ENCODE measurements at places on chromosomes 6 and 20.
A peak's percentile ranks its signal among the peaks of the same experiment; 100 is the strongest.

- DNase-seq: no peak
Measured at GRCh38 chr6:72984981-72985665, 240.2 kb downstream of the KHDC1L start.

DNA sequence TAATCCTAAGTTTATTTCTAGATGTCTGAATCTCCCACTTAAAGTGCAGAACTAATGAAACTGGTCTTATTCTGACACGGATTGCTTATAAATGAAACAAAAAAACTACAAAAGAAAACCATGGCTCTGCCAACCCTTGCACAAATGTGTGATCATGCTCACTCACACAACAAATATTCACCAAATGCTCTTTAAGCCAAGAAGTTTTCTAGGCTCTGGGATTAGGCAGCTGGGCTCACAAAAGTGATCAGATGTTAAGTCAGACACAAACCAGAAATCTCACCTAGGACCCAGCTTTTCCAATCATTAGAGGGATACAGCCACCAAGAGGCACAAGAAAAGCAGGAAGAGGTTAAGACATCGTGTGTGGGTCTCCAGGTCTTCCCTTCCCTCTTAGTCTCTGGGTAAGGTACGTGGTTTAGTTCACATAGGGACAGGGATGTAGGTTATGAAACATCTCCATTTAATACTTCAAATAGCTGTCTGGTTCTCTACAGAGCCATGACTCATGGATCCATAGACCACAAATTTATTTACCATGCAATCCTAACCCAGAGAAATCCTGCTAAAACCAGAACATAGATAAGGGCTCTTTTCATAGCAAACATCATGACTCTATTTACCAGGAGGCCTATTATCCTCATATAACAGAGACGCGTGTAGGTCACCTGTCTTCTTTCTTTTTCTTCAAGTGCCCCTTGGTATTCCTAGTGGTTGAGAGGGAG, 165.2 kb downstream of the WDR27 start:
- no peak for DNase-seq

- peak; percentile 31 for DNase-seq
Measured at GRCh38 chr6:148367411-148368024, 24.9 kb downstream of the SASH1 start.

- DNase-seq: no peak
Measured at GRCh38 chr6:18432180-18432579, 45.0 kb downstream of the RNF144B start.

GRCh38 chr20:16865406-16865805, 117.2 kb downstream of the OTOR start:
- DNase-seq: no peak

- DNase-seq: no peak
Measured at GRCh38 chr6:130362128-130362527, 3.7 kb upstream of the TMEM200A start.

DNA sequence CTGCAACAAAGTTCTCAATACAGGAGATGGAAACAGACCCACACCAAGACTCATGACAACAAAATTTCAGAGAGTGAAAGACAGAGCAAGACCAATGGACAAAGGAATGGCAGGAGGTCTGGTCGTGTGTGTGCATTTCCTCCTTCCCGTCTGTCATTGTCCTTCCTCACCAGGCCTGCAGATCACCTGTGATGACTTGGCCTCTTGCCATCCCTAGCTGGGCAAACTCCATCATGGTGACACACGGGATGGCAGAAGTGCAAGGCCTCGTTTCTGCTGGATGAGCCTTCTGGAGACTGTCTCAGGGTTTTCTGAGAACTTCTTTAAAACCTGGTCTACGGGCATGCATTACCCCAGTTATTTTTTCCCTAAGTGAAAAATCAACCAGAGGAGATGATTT, 49.2 kb downstream of the RPP21 start:
- no peak for DNase-seq

DNA sequence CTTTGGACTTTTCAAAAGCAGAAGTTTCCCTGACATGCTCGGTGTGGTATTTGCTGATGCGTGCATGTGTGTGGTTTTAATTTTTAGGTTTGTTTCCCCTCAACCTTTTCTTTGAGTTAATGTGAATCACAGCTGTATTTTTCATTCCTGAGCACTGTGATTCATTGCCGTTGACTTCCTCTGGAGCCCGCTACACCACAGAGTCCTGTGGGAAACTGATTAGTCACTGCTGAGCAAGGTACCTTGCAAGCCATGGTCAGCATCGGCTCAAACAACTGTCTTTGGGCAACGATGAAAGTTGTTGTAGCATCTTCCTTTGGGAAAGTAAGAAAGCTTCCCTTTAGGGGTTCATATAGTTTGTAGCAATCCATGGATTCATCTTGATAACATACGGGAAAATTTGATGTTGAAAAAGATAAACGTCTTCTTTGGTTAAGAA, 57.5 kb downstream of the RIN2 start:
- DNase-seq: no peak

- no peak for DNase-seq
Measured at GRCh38 chr6:160082627-160083026, 39.0 kb upstream of the SLC22A1 start.

DNA sequence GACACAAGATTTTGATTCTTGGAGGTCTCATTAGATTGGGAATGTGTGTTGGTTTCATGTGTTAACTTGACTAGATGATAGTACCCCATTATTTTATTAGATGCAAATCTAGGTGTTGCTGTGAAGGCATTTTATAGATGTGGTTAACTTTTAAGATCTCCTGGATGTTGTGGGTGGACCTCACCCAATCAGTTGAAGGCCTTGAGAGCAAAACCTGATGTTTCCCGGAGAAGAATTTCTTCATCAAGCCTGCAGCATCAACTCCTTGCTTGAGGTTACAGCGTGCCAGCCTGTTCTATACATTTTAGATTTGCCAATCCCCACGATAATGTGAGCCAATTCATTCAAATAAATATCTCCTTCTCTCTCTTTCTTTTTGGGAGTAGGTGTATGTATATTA, 66.8 kb upstream of the EXOC2 start:
- no peak for DNase-seq

- no peak for DNase-seq
Measured at GRCh38 chr6:85428486-85428885, 21.4 kb upstream of the NT5E start.

DNA sequence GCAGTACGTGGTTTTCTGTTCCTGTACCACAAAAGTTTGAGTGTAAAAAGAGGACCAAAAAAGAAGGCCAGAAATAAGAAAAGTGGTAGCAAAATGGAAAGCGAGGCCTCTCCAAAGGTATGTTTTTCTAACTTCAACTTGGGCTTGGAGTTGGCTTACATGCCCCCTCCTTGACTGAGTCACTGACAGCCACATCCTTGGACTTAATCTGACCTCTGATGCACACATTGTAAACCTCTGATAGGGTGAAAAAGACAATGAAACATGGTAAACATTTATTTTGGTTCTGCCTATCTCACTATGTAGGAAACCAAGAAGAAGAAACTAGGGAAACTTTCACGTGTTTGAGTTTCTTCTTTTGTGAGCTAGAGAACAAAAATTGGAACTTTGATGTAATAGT, 503.2 kb upstream of the ID4 start:
- no peak for DNase-seq

DNA sequence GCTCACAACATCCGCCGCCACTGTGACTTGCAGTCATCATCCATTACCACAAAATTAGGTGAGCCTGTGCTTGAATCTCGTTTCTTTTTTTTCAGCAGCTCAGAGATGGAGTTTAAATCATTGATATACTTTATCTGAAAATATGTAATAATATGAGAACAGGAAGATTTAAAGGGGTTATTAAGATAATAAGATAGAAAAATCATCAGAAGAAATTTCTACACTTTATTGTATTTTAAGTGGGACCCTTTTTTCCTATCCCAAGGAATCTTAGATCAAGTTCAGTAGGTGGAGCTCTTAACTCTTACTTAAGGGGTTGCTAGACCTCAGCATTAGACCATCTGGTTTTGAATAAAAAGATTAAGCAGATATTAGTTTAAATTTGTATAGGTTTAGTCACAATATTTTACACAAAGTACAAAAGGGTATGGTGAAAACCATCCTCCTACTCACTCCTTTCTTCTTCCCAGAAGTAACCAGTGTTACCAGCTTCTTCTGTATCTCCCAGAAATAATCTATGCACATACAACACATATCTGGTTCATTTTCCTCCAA, 9.4 kb upstream of the NCOA7 start:
- peak; percentile 68 for DNase-seq

DNA sequence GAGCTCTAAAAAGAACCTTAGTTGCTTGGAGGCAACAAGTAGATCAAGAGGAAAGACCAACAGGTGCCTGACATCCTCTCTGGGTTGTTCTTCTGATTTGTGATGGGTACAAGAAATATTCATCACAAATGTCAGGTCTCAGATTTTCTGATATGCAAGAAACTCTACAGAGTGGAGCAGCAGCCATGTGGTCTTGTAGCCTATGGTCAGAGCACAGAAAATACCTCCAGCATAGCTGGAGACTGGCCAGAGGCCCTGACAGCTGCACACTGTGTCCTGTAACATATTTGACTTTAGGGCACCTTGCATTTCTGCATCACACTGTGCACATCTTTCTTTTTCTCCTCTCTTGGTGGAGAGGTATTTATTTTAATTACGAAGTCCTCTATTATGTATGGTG, 116.3 kb downstream of the GMPR start:
- no peak for DNase-seq

DNA sequence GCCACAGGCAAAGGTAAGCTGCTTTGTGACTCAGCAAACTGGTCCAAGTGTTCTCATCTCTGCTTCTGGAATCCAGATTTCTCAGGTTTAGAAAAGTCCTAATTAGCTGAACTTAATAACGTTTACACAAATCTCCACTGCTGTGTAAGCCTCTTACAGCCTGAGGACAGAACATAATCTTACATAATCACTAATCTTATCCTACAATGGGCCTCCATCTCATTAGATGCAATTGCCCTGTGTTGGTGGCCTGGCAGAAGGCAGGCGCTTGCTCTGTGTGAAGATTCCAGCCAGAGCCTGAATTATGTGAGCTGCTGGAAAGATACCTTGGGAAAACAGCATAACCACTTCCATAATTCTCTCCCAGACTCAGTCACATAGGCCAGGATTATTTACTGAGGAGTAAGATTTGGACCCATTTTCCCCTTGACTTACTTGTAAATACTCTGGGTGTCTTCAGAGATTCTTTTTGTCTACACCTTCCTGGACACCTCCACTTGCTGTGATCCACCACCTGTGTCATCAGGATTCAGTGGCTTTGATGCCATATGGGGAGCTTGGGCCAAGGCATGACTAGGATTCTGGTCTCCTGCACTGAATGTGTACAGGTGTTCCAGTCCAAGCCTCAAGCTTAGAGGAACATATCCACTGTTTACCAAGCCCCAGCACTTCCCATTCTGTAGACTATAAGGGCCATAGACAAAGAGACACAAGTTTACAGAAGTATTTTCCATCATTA, 104.4 kb downstream of the C6orf118 start:
- no peak for DNase-seq

DNA sequence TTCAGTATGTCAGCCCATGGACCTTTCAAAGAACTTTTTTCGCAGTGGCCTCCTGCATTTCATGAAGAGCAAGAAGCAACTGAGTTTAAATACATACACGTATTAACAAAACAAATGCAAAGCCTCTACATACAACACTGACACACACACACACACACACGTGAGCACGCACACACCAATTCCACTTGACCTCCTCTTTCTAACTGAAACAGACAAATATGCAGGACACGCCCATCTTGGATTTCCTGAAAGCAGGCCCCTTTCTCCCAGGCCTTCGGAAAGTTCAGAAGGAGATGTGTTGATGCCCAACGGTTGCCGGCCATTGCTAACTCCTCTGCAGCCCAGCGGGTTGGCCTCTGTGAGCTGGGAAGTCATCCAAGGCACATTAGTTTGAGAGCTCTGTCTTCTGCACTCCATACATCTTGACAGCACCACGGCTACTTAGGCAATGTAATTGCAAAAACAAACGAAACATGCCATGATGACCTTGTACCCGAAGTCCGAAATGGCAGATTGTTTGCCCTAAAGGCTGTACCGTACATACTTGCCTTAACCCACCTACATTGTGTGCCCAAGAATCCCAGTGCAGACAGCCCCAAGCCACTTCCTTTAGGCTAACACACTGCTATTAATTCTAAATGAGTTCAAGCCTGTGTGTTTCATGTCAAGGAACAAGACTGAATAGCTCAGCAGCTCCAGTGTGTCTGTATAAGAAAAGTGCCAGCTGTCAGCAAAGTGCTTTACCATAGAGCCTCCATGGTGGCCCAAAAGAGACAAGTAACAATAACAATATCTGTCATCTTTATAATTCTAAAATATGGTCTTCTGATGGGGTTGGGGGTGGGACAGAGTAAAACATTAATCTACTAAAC, 138.8 kb upstream of the RNF217 start:
- no peak for DNase-seq

GRCh38 chr6:53412021-53412715, 63.4 kb upstream of the ELOVL5 start:
- DNase-seq: no peak

DNA sequence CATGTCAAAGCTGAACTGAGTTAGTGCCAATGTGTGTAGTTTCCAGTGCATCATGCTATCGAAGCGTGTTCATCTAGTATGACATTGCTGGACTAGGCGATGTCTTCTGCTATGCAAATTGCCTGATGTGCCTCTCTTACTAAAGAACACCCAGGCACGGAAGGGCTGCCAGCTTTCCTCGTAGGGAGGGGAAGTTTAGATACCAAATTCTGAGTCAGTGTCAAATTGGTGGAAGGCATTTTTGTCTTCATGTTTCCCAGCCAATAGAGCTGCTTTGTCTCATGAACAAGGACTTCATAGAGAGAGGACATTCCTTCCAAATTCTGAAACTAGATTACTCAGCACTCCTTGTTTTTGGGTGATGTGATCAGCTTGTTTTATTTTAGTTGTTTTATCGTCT, 320.1 kb downstream of the BTBD3 start:
- no peak for DNase-seq

DNA sequence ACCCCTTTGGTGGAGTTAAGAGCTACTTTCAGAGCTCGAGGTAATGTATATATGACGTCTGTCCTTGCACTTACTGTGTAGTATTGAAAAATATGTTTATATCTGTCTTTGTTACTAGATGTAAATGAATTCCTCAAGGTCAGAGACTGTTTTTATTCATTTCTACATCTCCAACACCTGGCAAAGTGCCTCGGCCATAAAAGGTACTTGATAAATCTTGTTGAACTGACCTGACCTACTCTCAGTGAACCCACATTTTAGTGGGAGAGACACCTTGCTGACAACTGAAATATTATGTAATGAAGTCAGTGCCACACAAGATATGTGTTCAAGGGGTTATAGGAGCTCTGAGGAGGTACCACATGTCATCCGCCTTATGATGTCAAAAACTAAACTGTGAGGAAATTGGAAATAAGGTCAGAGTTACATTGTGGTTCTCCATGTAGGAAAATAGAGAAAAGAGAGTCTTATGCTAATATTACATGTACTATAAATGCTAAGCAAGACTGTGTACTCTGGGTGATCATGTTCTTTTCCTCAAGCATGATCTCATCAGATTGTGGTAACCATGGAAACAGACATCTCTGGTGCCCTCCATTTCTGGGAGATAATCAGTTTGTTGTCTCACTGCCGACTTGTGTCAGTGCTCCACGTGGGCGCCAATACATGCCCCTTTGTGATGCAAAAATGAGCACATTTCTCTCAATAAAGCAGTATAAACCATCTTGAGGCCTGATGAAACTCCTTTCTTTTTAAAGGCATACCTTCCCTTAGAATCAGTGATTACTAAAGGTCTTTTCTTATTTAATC, 5.7 kb upstream of the TMEM30A start:
- no peak for DNase-seq

All from KG1 (cell line).